ENCODE measurements at places on chromosomes 4 and X.
A peak's percentile ranks its signal among the peaks of the same experiment; 100 is the strongest.

- DNase-seq, result no peak
Observed at GRCh38 chr4:80407246-80407645, 71.7 kb downstream of the CFAP299 start.

DNA sequence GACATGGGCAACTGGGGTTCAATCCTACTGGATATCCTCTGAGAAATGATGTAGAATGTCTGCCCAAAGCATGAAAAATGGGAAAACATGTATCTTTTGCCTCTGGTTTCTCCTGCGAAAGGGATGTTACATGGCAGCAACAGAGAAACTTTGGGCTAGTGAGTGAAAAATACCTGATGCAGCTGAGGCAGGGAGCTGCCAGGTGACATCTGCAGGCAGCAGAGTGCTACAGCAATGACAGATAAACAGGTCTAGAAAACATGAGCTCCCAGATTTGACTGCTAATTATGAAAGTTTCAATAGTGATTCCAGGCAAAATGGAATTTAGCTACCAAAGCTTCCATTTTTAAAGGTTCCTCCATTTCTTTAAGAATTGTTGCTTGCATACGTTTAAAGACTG, 4.8 kb upstream of the CXCL1 start:
- DNase-seq, result peak; percentile 40

GRCh38 chrX:123322536-123322935, 138.5 kb downstream of the GRIA3 start:
- no peak for DNase-seq

DNA sequence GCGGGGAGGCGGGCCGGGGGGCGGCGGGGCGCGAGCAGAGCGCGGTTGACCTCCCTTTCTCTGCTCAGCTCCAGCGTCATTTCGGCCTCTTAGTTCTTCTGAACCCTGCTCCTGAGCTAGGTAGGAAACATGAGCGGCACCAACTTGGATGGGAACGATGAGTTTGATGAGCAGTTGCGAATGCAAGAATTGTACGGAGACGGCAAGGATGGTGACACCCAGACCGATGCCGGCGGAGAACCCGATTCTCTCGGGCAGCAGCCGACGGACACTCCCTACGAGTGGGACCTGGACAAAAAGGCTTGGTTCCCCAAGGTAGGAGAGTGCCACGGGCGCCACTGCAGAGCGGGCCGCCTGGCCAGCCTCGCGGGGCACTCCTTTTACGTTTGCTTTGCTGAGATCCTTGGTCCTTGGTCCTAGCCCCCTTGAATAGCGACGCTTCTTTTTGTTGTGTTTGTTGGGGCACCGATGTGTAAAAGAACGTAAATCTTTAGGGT, at the start of gene HTATSF1:
HTATSF1 (plus strand) TSS at position 37 of the 497 bp plus-strand sequence; CDS start at position 130, 93 bp downstream.
- no peak for DNase-seq

- DNase-seq, result no peak
Observed at GRCh38 chr4:100986360-100986868, 360.9 kb downstream of the PPP3CA start.

- DNase-seq, result no peak
Observed at GRCh38 chrX:131365766-131366165, 76.7 kb upstream of the IGSF1 start.
